ENCODE measurements at places on chromosomes 7 and 10. TPM values are rescaled to one million over a fixed set of nuclear protein-coding genes. Genes with fewer than 3 reads are reported as not detected.

Gene FANK1
- 3.1 TPM for polyA plus RNA-seq

Gene MYO1G
- polyA plus RNA-seq = 0.38 TPM

Gene FAM25A
- polyA plus RNA-seq = not detected

Gene NKX1-2
- 0.16 TPM for polyA plus RNA-seq

Gene OR2A42
- polyA plus RNA-seq = not detected

Gene CDK6
- 4.2 TPM for polyA plus RNA-seq

Gene DEPP1
- polyA plus RNA-seq = 4.3 TPM

Gene CCDC71L
- 37.2 TPM for polyA plus RNA-seq

Gene CYP3A5
- not detected for polyA plus RNA-seq

Gene RINT1
- polyA plus RNA-seq = 12.9 TPM

Gene SFRP4
- not detected for polyA plus RNA-seq

Gene NPSR1
- polyA plus RNA-seq = not detected

Gene MAGI2
- polyA plus RNA-seq = 19.3 TPM

Gene FRMPD2
- polyA plus RNA-seq = not detected
